ENCODE measurements at places on chromosomes 4 and X.

GRCh38 chrX:106436691-106437090 lies 175.1 kb upstream of the RADX start:
- DNase-seq: no peak

DNA sequence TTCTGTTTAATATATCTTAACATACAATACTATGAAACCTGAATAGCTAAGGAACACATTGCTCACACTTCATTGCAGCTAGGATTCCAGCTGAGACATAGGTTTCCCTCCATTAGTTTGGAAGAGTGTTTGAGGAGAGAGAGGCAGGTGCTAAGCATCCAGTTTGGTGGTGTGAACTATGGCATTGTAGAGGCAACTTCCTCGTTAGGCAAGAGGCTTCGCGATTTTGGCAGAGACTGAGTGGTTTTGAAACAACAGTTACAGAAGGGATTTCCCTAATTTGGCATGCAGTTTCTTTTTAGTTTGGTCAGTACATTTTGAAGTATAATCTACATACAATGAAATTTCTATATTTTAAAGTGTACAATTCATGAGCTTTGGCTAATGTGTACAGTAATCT lies 117.1 kb upstream of the BMP3 start:
- no peak for DNase-seq

GRCh38 chrX:79259073-79259689 lies 108.0 kb downstream of the ITM2A start:
- peak; percentile 6 for DNase-seq

GRCh38 chr4:47721892-47722575 lies 115.8 kb downstream of the CORIN start:
- DNase-seq: no peak

DNA sequence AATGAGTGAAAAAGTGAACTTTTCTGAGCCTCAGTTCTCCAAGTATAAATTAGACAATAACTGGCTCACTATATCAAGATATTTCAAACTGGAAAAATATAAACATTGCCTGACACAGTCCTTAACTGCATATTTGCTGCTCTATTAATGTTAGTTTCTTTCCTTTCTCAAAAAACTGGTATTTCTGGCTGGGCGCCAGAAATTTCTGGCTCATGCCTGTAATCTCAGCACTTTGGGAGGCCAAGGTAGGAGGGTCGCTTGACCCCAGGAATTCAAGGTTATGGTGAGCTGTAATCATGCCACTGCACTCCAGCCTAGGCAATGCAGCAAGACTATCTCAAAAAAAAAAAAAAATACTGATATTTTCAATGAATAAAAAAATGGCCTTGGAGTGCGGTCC lies 227.0 kb downstream of the MAGEB17 start:
- DNase-seq: no peak

All from stimulated activated CD8-positive, alpha-beta memory T cell treated with anti-CD3 and anti-CD28 coated beads, Interleukin-2, amount 100 ng/mL, for 1 hour (primary cell).